Activated T-cell treated with anti-CD3 and anti-CD28 coated beads for 1 hour (primary cell): ENCODE measurements at places on chromosomes 11 and 22.

- DNase-seq, result no peak
These were observed 409.8 kb downstream of the BRD1 start for GRCh38 chr22:49417833-49418232.

- no peak for DNase-seq
These were observed 13.6 kb downstream of the MRPL21 start for GRCh38 chr11:68889948-68890446.

GRCh38 chr11:48020092-48020755 is 39.9 kb downstream of the PTPRJ start:
- DNase-seq, result no peak

DNA sequence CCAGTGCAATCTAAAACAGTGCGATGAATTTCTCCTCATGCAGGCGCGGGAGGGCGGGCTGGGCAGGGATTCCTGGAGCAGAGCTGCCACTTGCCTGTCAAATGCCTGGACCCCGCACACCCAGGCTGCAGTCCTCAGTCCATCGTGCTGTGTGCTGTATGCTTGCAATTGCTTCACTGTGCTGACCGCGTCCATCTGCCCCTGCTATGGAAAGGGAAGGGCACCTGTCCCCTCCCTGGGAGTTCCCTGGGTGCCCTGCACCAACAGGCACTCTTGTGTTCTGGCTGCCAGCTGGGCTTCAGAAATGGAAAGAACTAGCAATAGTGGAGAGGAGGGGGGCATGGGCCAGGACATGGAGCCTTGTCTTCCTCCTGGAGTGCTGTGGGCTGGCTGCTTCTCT is 185.4 kb upstream of the B3GAT1 start:
- DNase-seq, result no peak

DNA sequence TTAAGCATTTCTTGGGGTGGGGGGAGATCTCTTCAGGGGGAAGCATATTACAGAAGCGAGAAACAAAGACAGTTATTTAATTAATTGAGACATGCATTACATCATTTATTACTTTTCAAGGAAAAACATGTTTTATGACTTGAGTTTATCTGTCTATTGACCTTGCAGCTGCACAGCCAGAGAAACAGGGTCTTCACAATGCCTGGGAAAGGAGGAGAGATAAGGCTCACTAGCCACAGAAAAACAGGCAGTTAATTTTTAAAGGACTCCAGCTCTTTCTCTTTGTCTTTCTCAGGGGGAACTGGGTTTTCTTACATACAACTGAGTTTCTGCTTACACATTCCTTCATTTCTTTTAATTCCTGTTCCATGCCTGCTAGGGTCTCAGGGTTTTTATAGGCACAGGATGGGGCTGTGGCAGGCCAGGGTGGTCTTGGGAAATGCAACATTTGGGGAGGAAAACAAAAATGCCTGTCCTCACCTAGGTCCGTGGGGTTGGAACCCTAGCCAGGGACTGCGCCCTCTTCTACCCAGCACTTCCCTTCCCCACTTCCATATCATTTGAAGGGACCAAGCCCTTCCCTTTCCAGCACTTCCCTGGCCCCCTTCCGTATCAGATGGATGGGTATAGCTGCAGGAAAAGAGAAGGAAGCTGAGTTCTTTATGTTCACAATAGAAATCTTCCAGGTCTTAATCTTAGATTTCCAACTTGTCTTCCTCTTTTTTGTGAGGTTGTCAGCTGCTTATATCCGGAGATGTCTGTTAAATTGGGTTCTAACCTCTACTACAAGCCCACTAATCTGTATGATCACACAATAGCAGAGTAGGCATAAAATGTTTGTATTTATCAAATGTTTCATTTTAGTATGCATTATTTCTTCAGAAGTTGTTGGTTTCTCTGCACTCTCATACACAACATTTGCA is 38.3 kb downstream of the BIRC2 start:
- DNase-seq, result no peak

GRCh38 chr11:65932558-65932919 is 12.7 kb upstream of the TSGA10IP start:
- DNase-seq, result no peak

DNA sequence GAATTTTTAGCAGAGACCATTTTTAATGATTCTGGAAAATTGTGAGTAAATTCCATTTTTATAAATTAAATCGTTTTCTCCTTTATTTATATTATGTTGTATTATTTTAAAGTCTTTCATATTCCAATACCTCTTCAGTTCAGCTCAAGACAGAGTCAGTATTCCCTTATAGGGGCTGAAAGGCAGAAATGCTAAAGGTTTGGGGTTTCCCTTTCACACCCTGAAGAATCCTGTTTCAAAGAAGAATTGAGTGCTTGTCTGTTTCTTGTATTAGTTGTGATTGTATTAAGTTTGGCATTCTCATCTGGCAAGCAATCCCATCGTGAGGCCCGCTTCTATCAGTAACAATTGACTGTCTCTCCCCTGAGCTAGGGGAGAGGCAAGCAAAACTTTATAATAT is 57.4 kb downstream of the PACSIN2 start:
- no peak for DNase-seq

GRCh38 chr11:61588728-61589191 is 7.9 kb upstream of the SYT7 start:
- DNase-seq, result no peak

GRCh38 chr11:2483426-2483825 is 38.6 kb downstream of the KCNQ1 start:
- no peak for DNase-seq

DNA sequence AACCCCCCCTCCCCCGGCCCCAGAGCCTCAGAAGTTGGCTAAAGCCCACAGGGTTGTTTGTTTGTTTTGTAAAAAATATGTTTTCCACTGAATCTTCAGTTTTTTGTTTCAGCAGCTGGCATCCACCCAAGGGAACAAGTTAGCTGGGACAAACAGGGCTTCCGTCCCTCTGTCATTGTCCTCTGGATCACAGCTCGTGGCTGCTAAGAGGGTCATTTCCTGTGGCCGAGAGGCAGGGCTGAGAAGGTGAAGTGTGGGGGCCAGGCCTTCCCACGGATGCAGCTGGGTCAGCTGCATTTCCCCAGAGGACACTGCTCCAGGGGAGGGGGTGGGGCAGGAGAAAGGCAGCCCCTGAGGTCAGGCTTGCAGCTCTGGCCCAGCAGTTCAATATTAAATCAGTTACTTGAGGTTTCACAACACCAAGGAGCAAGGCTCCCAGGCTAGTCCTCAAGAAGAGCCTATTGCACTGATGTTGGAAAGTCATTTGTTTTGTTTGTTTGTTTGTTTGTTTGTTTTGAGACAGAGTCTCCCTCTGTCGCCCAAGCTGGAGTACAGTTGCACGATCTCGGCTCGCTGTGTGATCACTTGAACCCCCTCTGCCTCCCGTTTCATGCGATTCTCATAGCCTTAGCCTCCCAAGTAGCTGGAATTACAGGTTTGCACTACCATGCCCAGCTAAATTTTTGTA is 34.4 kb upstream of the SMTN start:
- no peak for DNase-seq

GRCh38 chr11:74092425-74092824 is 78.4 kb downstream of the C2CD3 start:
- no peak for DNase-seq

DNA sequence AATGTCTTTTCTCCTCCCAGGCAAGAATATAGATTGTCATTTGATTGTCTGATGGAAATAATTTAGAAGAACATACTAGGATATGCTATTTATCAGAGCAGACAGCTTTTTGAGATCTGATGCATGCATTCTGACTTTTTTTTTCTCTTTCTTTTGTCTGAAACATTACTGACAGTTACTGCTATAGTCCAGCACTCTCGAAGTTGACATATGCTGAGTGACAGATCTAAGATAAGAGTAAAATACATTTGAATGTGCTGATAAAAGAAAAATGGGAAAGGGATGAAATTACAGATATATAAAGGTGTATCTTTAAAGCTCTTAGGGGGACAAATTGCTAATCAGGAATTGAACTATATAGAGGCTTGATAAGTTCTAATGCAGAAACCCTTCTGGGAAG is 753.8 kb upstream of the TENM4 start:
- no peak for DNase-seq

DNA sequence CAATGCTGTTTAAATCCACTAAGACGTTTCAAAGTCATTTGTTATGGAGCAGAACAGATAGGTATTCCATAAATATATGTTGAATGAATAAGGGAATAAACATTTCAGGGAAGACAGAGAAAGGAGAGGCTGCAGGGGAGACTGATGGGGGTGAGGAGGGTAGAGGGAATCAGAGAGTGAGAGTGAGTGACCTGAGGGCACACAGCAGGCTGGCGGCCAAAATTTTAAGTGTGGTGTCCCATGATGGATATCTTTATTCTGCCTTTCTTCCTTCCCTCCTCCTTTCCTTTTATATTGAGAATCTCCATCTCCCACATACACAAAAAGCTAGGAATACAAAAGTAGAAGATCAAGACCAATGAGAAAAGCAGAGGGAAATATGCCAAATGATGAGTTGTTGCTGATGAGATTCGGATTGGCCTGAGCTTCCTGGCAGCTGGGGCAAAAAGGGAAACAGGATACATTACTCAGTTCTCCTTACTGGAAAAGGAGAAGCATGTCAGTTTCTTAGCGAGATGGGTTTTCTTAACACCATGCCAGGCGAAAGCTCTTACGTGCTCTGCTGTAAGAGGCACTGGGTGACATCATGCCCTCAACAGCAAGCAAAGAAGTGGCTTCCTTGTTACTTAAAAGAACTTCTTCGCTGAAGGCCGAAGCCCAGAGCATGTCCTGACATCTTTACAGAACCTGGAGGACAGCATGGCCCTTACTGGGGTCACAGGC is 11.2 kb upstream of the CYTH4 start:
- no peak for DNase-seq

DNA sequence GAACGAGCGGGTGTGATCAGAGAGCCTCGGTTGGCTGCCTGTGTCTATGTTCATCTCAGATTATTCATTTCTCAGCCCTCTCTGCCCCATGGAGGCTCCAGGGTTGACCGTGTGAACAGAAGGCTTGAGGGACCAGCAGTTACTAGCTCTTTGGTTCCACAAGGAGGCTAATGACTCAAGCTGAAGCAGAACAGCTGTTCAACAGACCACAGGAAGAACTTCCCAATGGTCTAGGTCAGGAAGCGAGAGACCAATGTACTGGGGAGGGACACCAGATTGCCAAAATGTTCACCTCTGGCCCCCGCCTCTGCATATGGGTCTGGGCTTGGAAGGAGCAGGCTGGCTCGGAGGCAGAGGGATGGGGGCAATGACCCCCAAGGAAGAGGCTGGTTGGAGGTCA is 14.7 kb upstream of the PDE2A start:
- no peak for DNase-seq

DNA sequence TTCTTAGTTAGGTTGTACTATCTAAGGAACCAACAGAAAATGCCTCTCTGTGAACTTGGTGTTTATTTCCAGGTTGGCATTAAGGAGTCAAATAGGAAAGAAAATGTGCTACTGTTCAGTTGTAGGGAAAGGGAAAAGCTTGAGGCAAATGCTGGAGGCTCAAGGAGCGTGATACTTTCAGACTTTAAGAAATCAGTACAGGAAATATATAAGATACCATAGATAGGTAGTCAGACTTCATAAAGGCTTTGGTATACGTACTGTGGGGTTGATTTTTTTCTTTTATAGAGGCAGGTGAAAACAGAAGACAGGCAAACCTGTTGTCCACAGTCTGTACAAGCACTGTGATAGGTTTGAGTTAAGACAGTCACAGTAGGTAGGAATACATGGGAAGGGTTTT is 30.8 kb downstream of the EP300 start:
- DNase-seq, result no peak

DNA sequence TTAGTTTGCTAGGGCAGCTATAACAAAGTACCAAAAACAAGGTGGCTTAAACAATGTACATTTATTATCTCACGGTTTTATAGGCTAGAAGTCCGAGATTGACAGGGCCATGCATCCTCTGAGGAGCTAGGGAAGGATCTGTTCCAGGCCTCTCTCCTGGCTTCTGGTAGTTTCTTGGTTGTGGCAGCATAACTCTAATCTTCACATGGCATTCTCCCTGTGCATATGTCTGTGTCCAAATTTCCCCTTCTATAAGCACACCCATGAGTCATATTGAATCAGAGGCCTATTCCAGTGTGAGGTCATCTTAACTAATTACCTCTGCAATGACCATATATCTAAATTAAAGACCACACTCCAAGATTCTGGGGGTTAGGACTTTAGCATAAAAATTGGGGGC is 31.3 kb upstream of the MMP13 start:
- DNase-seq, result no peak

DNA sequence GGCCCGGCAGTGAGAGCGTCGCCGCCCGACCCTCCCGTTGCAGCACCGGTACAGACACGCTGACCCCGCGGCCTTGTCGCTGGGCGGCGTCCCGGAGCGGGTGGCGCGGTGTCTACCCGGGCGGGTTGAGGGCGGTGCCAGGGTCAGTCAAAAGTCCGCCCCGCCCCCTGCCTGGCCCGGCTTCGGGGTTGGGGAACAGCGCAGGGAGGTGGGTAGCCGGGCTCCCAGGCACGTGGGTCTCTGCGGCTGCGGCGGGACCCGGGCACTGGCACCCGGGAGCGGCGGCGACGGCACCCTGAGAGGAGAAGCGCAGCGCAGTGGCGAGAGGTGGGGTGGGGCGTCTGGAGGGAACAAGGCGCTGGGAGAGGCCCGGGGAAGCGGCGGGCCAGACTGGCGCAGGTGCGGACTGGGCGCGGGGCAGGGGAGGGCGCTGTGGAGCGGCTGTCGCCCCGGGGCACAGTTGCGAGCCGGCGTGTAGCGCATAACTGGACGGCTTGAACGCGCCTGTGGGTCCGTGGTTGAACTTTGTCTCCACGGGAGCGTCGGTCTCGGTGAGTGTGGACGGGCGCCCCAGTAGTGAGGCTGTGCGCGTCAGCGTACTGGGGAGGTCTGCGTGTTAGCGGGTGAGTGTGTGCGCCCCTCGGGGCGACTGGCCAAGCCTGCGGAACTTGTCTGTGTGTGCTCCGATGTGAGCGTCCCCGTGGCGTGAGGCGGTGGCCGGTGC is at the start of gene P2RY2:
P2RY2 (plus strand) TSS at position 176 of the 724 bp plus-strand sequence. CDS start 15,879 bp downstream, outside the sequence.
- DNase-seq, result no peak

- no peak for DNase-seq
These were observed 16.3 kb downstream of the SULT4A1 start for GRCh38 chr22:43845981-43846380.

- no peak for DNase-seq
These were observed 130.9 kb upstream of the CCDC179 start for GRCh38 chr11:22991196-22991595.

- DNase-seq, result no peak
These were observed 371.6 kb downstream of the CADM1 start for GRCh38 chr11:115132436-115133228.

- DNase-seq, result no peak
These were observed 780.9 kb downstream of the BRD1 start for GRCh38 chr22:49046546-49047361.

DNA sequence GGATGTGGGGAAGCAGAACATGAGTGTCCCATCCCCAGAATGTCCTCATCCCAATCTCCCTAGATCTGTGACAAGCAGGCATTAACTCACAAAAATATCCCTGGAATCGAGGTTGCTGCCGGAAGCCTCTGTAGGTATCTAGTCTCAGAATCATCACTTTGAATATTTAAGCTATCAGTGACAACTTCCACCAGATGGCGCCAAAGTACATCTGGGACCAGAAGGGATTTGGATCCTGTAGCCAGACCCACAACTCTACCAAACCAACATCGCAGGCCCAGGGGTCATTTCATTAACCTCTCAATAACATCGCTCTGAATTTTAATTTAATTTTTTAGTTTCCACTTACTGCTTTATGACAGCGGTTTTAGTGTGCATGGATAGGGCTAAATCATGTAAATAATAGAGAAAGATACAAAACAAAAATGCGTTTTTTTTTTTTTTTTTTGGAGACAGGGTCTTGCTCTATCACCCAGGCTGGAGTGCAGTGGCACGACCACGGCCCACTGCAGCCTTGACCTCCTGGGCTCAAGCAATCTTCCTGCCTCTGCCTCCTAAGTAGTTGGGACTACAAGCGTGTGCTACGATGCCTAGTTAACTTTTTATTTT is 1.1 kb upstream of the EXT2 start:
- DNase-seq, result peak; percentile 69

- DNase-seq, result no peak
These were observed 3.8 kb downstream of the PRG3 start for GRCh38 chr11:57377107-57377506.
